Neuronal stem cell (in vitro differentiated cells): ENCODE measurements at places on chromosomes 13 and 19.

GRCh38 chr19:10268071-10268470 lies 2.8 kb upstream of the ICAM1 start:
- DNase-seq: no peak

DNA sequence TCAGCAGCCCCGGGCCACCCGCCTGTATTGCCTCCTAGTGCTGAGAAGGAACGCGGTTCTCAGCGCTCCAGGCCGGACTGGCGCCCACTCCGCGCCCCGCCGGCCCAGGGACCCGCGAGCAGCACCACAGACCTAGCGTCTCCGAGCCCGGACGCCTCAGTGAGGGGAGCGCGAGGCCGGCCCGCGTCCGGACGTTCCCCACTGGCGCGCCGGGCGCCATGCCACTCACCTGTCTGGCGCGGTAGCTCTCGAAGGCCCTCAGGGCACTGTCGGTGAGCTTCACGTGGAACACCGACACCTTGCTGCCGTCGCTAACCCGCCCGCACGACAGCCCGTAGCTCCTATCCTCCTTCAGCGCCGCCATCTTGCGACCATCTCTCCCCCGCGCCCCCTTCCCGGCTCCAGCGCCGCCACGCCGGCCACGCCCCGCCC lies at the start of gene ELL:
Gene ELL, minus strand, starts transcription at position 379 of the 432 bp plus-strand sequence. Its CDS starts 15 bp downstream, at position 364.
- no peak for DNase-seq

GRCh38 chr13:31456056-31456455 lies 256.3 kb downstream of the B3GLCT start:
- DNase-seq: no peak

DNA sequence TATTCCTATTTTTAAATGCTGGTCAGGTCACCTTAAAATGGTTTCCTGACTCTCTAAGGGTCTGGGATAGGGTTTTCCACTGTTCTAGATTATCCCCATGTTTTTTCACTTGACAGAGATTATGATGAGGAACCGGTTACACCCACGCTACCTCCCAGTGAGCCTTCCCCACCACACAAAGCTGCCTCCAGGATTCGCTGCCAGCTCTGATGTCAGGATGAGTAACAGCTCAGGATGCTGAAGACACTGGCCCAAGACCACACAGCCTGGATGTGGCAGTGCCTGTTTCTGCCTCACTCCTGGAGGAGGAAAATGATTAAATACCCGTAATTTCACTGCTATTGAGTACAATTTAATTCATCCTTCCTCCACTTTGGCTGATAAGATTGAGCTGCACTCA lies 22.9 kb downstream of the ZNF114 start:
- DNase-seq: no peak

- no peak for DNase-seq
Measured at GRCh38 chr19:29687897-29688728, 22.9 kb downstream of the PLEKHF1 start.

DNA sequence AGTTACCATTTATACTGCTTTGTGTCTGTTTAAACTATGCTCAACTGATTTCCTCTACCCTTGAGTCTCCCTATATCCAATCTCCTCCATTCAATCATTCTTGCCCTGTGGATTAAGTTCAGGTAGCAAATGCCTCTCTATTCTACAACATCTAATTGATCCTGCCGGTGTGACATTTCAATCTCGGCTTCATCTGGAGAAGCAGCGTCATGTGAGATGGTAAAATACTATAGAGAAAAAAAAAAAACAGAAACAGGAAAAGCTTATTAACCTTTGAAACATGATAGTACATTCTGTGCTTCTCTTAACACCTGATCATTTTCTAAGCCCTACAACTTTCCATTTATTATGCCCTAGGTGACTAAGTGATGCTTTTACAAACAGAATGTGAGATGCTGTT lies 89.4 kb downstream of the KCTD12 start:
- no peak for DNase-seq

DNA sequence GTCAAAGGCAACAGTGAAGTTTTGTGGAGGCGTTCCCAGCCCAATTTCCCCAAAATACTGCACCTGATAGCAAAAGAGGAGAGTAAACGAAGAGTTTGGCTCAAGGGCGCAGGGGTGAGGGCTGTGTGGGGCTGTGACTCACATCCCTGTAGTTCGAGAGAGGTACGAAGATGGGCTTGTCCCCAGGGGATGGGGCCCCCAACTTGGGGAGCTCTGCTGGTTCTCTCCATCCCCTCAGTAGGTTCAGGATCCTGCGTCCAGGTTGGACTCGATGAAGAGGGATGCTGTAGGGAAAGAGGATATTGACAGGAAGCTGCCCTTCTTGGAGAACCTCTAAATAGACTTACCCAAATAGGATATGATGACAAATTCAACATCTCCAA lies 3.4 kb downstream of the NAPSA start:
- no peak for DNase-seq

DNA sequence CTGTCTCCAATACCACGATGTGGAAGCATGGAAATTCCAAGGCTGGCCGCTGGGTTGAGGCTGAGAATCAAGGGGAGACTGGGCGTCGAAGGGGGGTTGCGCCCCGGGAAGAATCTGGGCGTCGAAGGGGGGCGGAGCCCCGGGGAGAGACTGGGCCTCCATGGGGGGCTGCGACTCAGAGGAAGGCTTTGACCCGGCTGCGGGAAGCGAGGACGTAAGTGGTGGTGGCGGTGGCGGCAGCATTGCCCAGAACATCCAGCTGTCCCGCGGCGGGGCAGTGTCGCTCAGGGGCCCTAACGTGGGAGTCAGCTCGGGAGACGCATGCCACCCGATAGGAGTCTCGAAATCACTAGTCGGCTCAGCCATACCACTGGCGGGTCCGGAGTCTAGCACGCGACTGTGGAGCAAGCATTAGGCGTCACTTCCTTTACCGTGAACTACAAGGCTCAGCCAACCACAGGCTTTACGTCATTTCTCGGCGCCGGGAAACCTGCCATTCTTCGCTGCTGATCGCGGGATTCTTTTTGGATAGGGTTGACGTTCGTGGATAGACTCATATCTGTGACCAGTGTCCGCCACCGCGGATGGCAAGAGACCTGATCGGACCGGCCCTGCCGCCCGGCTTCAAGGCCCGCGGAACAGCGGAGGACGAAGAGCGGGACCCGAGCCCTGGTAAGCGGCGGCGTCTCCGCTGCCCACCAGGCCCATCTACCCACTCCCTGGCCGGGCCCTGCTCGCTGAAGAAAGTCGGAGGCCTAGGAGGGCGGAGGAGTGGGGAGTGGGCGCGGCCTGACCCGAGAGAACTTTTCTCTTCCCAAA lies at the start of the genes GPALPP1 and NUFIP1:
Gene GPALPP1, plus strand, starts transcription at position 468 of the 819 bp plus-strand sequence. Its CDS starts 117 bp downstream, at position 585.
Gene NUFIP1, minus strand, starts transcription at position 401 of the 819 bp plus-strand sequence. Its CDS starts 35 bp downstream, at position 366.
- peak; percentile 91 for DNase-seq

GRCh38 chr19:43626838-43627237 lies 7.4 kb upstream of the ZNF428 start:
- DNase-seq: no peak

- DNase-seq: no peak
Measured at GRCh38 chr19:656751-657559, 6.1 kb downstream of the RNF126 start.

DNA sequence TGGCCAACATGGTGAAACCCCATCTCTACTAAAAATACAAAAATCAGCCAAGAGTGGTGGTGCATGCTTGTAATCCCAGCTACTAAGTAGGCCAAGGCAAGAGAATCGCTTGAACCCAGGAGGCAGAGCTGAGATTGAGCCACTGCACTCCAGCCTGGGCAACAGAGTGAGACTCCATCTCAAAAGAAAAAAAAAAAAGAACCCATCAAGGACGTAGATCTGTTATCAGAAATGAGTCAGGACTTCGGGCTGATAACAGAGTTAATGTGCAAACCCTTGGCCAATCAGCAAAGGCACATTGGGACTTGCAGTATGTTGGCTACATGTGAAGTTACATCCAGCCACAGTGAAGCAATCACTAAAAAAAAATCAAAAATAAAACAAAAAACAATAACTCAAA lies 4.8 kb upstream of the LGALS7B start:
- DNase-seq: no peak

DNA sequence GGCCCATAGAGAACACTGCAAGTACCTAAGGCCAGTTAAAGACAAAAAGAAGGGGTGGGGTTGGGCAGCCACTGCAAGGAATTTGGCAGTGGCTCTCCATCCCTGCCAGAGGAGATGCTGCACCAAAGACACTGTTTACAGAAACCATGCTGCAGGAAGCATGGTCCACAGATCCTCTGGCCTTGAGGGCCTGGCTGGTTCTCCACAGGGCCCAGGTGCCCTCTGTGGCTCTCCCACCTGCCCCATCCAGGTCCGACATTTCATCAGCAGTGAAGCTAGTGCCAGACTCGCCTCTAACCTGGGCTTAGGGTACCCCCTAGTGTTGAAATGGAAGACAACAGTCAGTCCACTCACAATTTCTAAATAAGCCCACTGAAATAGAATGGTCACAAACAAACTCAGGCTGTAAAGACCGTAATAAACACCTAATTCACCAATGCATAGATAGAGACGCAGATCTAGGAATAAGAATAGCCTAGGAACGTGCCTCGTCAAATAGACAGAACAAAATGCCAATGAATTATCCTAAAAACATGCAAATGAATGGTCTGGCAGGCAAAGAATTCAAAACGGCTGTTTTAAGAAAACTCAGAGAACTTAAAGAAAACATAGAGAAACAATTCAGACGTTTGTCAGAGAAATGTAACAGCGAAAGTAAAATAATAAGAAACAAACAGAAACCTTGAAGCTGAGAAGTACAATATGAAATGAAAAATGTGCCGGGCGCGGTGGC lies 23.3 kb downstream of the LYPD4 start:
- peak; percentile 41 for DNase-seq

DNA sequence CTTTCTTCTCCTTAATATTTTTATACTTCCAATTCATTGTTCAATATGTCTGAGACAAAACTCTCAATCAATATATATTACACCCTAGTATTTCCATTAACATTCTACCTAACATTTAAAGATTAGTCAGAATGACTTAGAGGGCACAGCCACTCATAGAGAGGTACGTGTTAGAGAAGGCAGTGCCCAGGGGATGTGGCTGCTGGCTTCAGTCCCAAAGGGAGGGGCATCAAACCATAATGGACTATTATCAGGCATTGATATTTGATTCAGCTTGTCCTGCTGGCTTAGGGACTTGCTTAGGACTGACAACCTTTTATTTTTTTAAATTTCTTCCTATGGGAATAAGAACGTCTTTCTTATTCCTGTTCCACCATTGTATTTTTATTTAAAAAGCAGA lies 1392.0 kb upstream of the ATXN8OS start:
- no peak for DNase-seq

DNA sequence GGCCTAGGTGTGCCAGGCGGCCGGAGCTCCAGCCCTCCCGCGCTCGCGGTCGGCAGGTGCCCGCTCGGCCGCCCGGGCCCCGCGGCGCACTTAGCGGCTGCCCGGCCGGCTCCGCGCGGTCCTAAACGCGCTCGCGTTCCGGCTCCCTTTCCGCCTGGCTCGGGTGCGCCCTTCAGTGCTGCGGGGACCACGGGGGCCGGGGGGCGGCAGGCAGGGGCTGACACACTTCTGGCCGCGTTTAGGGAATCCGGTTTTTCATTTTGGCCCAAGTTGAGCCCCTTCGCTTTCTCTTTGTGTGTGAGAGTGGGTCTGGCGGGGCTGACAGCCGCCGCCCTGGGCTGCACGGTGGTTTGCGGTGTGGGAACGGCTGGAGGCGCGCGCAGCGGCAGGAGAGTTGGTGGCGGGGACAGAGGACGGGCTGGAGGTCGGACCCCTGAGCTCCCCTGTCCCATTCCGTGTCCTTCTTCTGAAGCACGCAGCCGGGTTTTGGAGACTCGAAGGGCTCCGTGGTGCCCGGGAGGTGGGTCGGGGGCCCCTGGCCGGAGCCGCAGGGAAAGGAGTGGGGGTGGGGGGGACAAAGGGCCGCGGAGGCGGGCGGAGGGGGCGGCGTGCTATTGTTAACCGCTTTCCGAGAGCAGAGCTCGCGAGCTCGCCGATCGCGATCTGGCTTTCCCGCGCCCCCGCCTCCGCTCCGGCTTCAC lies 3.1 kb downstream of the FGF9 start:
- peak; percentile 72 for DNase-seq

- DNase-seq: no peak
Measured at GRCh38 chr19:18859676-18860301, 28.0 kb downstream of the UPF1 start.

DNA sequence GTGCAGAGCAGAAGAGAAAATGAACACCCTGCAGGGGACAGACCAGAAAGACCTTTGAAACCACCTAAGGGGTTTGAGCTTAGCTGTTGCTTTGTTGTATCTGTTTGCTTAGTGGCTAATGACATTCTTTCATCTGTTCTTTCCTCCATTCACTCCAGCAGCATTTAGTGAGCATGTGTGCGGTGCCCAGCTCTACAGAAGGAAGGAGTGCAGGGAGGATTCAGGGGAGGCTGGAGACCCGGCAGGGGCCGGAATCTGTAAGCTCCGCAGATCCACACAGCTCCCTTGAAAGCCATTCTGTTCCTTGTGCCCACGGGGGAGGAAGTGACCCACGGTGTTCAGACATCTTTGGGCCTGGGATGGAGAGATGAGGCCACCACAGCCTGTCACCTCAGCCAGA lies 27.5 kb downstream of the UQCRFS1 start:
- DNase-seq: peak; percentile 1

DNA sequence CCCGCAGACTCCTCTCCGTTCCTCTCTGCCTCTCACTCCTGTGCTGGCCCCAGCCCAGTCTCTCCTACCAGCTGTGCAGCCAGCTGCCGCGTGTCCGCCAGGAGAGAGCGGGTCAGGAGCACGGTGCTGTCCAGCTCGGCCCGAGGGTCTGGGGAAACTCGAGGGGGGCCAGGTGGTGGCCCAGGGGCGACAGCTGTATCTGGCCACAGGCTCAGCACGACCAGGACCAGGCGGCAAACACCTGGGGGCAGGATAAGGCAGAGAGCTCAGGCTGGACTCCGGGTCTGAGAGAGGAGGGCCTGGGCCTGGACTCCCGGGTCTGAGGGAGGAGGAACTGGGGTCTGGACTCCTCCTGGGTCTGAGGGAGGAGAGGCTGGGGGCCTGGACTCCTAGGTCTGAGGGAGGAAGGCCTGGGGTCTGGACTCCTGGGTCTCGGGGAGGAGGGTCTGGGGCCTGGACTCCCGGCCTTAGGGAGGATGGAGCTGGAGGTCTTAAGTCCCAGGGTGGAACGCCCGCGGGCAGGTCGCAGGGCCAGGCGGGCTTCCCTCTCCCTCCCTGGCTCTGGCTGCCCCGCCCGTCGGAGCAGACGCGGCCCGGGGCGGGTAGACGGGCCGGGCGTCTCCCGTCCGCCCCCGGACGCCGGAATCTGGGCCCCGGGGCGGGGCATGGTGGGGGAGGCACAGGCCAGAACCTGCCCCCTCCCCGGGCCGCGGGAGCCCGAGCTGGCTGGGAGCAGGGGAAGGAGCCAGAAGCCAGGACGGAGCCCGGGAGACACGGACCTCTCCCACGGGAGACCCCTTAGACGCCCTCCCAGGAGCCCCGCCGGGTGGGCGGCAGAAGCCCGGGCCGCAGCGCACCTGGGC lies 1.3 kb downstream of the IL11 start:
- no peak for DNase-seq

DNA sequence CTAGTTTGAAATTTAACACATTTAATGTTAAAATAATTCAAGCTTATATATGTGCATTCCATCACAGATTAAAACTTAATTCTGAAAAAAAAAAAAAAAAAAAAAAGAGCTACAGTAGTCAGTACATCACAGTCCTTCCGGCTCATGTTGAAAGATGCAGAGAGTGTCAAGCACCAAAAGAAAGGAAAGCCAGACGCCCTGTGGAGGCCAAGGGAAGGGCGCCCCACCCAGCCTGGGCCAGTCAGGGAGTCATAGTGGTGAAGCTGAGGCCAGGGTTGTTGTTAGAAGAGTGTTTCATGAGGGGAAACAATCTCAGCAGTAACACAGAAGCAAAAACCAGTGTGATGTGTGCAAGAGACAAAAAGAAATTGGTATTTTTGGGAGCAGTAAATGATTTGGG lies 375.3 kb downstream of the MTUS2 start:
- DNase-seq: no peak

GRCh38 chr13:94712812-94713560 lies 641 bp upstream of the SOX21 start:
- DNase-seq: no peak
